ENCODE measurements at places on chromosomes 4 and X. TPM values are rescaled to one million over a fixed set of nuclear protein-coding genes. Genes with fewer than 3 reads are reported as not detected.

Gene ARHGAP10
- 34.1 TPM for polyA plus RNA-seq

Gene RNF128
- not detected for polyA plus RNA-seq

Gene XAGE2
- not detected for polyA plus RNA-seq

Gene TRPC3
- polyA plus RNA-seq, result 0.62 TPM

Gene PDE5A
- 16.1 TPM for polyA plus RNA-seq

Gene MAGEC3
- polyA plus RNA-seq, result 0.53 TPM

Gene RNF212
- polyA plus RNA-seq, result 1.7 TPM

Gene FAM47A
- not detected for polyA plus RNA-seq

Gene ETDA
- not detected for polyA plus RNA-seq

DNA sequence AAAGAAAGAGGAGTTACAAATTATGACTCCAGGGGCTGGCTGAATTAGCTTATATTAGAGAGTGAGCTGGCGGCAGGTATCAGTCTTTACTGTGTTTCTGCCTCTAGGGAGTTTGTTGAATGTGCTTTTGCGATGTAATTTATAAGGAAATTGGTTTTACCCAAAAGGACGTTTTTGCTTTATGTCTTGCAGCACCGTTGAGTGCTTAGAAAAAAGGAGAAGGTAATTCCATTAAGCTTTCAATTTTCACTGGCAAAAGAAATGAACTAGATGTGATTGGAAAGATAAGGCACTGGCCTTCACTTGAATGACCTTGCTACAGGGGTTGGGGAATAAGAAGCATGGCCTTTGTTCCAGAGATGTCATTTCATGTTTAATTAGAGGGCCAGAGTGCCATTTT is 74.9 kb upstream of the CBR4 start:
- DNase-seq, result no peak

DNA sequence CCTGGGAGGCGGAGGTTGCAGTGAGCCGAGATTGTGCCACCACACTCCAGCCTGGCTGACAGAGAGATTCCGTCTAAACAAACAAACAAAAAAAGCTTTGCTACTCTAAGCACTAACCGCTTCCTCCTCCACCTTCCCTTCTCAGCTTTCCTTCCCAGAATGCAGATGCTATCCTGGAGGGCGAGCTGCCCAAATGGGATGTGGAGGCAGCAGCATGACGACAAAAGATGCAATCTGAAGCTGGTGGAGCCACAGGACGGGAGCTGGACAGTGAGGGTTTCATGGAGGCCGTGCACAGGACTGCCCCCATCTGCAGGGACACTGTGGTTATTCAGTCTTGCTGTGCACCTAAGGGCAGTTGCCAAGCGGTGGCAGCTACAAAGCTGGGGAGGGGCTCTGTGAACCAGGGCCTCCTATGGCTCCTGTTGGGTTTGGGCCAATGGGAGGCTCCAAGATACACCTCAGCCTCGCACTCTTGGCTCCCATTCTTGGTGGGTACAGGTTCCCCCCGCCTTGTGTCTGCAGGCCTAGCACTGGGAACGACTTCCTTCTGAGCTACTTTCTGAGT is 47.4 kb downstream of the WDR1 start:
- no peak for DNase-seq

DNA sequence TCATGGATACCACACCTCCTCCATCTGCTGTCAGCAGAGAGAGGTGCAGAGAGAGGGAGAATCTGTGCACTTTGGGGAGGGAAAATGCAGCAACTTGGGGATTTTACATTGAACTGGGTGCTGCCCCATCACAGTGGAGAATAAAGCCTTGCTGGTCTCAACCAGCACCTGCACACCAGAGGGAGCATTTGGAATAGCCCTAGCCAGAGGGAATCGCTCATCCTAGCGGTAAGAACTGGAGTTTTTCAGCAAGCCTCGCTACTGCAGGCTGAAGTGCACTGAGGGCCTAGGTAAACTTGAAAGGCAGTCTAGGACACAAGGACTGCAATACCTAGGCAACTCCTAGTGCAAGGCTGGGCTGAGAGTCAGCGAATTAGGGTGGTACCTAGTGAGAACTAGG is 148.7 kb downstream of the KDR start:
- no peak for DNase-seq

DNA sequence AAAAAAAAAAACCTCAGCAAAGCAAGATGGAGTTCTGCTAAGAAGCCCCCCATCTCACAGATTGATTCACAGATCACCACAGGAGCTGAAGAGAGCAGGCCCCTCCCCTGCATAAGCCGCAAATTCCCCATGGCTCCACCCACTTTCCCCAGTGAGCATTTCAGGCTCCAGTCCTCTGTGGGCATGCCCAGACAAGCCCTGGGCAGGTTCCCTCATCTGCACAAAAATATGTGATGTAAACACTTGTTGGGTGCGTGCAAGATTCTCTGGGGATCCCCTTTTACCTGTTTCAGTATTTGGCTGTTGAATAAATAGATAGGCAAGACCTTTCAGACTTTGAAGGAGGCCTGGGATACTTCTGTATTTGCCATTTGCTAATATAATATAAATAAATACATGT is 514.3 kb downstream of the PCDH7 start:
- DNase-seq, result no peak

- no peak for DNase-seq
Observed at GRCh38 chr4:186728631-186729271, 5.1 kb upstream of the FAT1 start.

GRCh38 chr4:60683973-60684372 is 516.2 kb upstream of the ADGRL3 start:
- DNase-seq, result peak; percentile 24

DNA sequence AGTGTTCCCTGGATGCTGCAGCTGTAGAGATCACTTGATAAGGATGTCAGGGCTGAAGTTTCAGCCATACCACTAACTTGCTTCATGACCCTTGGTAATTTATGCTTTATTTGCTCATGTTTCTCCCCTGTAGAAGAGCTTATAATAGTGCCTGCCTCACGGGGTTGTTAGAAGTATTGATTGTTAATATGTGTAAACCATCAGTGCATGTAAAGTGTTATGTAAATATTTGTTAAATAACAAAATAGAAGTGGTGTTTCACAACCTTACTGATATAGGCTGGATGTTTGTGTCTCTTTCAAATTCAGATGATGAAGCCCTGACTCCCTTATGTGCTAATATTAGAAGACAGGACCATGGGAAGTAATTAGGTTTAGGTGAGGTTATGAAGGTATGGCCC is 1.5 kb upstream of the CXCL2 start:
- no peak for DNase-seq

DNA sequence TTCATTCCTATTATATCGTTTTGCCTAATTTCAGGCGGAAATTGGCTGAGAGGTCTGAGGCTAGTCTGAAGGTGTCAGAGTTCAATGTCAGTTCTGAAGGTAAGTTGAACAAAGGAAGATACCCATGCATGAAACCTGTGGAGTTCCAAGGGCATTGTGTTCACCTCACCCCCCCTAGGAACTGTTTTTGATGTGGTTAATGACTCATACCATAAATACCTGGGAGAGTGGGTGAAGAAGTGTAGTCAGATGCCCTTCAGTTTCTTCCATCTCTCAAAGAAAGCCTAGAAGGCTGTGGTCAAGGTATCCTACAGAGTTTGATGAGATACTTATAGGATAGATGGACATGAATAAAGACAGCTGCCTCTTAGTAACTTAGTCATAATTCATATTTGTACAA is 2.7 kb downstream of the UTP14A start:
- no peak for DNase-seq

DNA sequence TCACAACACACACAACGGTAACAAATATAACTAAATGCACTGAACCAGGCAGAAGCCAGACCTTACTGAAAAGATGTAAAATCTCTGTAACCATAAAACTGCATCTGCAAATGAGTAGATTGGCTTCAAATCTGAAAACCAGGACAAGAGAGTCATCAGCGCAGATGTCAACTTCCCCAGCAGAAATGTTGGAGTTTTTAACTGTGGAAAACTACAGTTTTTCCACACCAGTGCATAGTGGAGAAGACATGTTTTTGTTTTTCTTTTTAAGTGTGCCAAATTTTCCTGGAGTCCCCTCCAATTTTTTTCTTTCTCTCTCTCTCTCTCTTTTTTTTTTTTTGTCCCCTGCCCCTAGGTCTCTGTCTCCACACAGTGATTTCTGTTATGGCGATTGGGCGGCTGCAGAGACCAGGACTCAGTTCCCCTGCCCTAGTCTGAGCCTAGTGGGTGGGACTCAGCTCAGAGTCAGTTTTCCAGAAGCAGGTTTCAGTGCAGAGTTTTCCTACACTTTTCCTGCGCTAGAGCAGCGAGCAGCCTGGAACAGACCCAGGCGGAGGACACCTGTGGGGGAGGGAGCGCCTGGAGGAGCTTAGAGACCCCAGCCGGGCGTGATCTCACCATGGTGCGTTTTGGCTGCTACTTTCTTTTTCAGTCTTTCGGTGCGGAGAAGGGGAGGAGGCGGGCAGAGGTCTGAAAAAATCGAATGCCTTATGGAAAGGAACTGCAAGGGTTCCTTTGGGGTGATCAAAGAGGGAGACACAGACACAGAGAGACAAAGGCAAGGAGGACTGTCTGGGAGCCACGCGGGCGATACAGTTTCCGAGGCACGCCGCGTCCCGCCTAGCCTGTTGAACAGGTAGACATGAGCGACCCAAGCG is at the start of gene GUCY1A1:
Gene GUCY1A1 (plus strand): TSS at position 505 of the 878 bp plus-strand sequence. CDS start 30,020 bp downstream, outside the sequence.
- no peak for DNase-seq

DNA sequence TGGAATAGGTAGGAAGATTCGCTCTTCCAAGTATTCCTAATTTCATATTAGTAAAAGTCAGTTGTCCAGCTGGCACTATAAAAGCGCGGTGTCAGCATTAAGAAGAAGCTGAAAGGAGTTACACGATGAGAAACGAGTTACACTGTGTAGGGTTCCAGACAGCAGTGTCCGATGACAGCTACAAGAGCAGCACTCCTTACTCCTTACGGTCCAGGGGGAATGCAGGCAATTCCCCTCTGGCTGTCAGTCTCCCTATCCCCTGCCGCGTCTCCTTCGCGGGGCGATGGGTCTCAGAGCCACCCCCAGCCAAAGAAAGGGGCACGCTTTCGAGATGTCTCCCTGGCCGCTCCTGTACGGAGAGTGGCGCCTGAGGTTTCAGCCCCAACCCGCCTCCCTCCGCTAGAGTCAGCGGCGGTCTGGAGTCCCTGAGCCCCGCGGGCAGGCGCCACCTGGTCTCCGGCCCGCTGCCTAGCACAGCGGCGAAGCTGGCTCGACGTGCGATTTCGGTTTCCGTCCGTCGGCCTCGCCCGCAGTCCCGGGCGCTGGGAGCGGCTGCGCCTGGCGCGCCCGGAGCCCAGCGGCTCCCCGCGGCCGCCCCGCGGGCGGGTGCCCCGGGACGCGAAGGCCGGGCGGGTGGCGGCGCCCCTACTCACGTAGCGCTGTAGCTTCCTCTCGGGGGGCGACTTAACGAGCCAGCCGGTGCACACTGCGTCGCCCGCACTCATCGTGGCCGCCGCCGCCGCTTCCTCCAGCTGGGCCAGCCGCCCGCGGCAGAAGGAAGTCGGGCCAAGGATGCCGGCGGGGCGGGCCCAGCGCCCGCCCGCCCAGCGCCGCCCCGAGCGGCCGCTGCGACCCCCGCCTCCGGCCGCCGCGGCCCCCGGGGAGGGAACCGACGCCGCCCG is at the start of gene GAB3:
Gene GAB3 (minus strand): TSS at position 777 of the 902 bp plus-strand sequence. CDS start 52 bp downstream, at position 725.
- no peak for DNase-seq

GRCh38 chr4:177116161-177116560 is 193.5 kb upstream of the NEIL3 start:
- no peak for DNase-seq

- no peak for DNase-seq
Observed at GRCh38 chr4:36286481-36286871, 5.1 kb downstream of the DTHD1 start.

DNA sequence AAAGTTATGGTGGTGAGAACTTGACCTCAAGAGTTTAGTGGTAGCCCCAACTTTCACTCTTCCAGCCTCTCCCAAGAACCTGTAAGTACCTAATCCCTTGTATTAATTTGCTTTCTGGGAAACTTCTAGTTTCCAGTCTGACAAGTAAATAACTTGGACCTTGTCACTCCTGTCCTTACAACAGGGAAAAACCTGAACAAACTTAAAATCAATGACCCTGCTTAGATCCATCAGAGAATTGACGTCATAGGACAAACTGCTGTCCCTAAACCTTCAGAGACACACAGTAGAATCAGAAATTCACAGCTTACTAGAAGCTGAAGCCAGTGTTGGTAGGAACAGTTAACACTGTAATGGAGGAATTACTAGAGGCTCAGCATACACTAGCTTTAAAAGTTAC is 60.0 kb upstream of the DCLK2 start:
- DNase-seq, result no peak
